CD4-positive, alpha-beta T cell treated with Interleukin-6 at 100 ng/mL for 8 hours (primary cell): ENCODE measurements at places on chromosomes 1 and 21.
A peak's percentile ranks its signal among the peaks of the same experiment; 100 is the strongest.

DNA sequence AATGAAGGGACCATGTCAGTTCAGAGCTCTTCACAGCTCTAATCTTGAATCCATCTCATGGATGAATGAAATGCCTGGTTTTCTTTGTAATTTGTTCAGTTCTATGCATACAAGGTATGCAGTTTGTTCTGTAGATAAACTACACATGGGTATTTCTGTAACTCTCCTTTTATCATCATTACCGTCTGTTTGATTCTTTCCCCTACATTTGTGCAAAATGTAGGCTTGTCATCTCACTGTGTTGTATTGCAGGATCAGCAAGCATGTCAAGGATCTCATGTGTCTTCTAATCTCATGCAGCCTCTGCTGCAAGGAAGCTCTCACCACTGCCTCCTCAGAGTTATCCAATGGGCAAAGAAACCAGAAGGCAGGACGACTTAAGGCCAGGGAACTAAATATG is 79.3 kb downstream of the OLFML2B start:
- DNase-seq: no peak

DNA sequence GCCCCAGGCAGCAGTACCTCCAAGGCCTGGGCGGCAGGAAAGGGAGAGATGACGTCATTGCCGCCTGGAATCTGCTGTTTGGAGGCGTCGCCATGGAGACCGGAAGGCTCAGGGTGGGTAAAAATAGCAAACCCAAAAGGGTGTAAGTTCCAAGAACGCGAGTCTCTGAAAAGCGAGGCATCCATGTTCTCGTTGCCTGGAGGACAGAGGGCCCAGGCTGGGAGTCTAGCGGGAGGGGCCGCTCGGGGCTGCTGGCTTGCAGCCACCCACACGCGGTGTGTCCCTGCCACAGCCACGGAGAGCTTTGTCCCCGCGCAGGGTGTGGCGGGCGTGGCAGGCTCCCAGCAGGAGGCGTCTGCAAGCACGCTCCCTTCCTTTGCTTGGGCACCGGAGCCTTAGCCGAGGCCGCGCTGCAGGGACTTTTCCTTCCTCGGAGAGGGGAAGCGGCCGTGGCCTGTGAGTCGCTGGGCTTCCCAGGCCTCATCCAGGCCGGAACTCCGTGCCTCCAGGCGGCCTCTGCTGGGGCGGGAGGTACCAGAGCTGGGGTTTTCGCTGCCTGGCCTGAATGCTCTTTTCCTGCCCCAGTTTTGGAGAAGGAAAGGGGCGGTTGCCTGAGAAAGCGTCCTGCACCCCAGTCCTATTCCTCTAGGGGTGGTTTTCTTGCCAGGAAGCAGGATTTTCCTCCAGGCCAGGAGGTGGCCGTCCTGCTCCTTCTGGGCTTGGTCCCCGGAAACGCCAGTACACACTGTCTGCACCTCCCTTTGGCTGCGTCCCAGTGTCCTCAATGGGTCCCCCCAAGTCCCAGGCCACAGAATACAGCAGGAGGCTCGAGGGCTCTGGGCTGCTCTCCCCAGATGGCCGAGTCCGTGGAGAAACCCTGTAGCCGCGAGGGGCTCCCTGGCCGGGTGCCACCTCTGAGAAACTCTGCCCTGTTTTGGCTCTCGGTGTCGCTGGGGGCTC is 15.3 kb upstream of the SKI start:
- DNase-seq: peak; percentile 60

DNA sequence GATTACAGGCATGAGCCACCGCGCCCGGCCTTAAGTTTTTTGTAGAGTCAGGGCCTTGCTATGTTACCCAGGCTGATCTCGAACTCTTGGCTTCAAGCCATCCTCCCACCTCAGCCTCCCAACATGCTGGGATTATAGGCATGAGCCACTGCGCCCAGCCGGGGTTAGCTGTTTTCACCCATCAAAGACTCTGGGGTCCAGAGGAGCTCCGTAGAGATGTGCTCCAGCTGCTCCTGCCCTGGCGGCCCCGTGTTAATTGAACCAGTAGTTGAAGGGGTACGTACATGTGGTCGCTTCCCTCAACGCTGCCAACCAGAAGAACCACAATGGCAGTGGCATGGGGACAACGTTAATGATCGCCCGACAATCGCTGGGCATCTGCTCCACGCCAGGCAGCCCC is 72.0 kb downstream of the NPHP4 start:
- DNase-seq: no peak

DNA sequence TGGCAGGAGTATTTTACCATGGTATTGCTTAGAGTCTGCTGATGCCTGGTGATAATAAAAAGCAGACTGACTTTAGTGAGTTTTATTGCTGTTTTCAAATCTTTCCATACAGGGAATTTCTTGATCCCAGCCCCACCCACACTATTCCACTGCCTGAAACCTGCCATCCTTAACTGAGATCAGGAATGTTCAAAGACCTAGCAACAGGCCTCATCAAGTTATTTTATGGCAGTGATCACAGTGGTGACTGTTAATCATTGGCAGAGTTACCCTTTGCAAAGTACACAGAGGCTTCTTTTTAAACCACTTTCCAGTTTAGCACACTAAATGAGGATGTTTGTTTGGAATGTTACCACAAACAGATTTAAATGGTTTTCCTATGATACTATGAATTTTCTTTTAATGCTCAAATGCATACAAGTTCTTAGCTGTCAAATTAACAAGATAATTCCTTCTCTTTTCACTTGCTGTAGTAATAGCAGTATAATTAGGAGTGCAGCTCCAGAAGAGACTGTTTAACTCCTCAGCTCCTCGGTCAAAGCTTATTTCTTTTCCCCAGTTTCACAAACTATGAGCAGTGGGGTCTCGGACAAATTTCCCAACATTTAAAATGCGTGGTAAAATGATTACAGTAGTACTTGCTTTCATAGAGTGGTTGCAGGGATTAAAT is 69.9 kb upstream of the USP25 start:
- DNase-seq: no peak

DNA sequence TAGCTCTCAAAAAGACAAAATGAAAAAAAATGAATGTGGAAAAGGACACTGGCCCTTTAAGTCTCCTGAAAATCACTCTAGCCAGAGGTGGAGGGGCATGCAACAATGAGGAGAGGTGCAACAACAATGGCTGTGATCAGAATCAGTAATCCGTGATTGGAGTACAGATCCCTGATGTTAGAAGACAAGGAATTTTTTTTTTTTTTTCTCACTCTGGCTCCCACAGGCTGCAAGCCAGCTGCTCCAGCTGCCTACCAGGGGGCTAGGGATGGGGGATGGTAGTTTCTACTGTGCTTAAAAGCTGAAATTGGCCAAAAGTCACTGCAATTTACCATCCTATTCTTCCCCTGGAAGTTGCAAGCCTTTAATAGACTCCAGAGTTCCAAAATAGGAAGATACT is 54.5 kb downstream of the STYXL2 start:
- DNase-seq: no peak

DNA sequence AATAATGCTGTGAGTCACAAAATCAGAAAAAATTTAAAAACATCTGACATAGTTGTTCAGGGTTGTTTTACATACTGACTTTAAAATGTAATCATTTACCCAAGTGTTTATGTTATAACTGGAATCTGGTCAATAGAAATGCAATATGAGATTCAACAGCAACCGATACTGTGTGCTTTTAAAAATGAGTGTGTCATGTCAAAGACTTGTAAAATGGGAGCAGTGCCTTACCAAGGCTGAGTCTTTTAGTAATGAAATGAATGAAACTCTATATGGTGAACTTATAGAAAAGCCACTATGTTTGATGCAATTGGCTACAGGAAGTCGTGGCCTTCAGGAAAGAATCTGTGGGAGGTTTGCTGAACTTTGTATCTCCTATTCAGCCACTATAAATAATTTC is 570.2 kb downstream of the DPYD start:
- DNase-seq: no peak

GRCh38 chr1:95671098-95671497 is 437.1 kb downstream of the RWDD3 start:
- DNase-seq: no peak

GRCh38 chr1:39761557-39762260 is 9.4 kb downstream of the OXCT2 start:
- DNase-seq: no peak

- no peak for DNase-seq
Measured at GRCh38 chr1:111161843-111162487, 21.9 kb downstream of the CEPT1 start.

GRCh38 chr1:110150330-110151174 is at the start of gene SLC6A17:
Gene SLC6A17 (plus strand): TSS chr1:110150494. CDS start chr1:110166930, 16,436 bp downstream.
- no peak for DNase-seq

DNA sequence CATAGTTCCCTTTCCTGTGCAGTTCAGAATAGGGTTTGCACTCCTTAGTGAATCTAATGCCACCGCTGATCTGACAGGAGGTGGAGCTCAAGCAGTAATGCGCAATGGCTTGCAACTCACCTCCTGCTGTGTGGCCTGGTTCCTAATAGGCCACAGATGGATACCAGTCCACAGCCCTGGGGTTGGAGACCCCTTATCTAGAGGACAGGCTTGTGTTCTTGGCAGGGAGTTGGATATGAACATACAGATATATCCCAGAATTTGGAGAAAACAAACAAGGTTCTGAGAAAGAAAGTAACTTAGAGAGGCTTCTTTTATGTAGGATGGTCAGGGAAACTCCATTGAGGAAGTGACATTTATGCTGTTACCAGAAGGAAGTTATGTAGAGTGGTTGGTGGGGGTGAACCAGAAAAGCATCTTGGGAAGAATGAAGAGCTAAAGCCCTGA is 5.1 kb upstream of the PTPRC start:
- DNase-seq: no peak

- no peak for DNase-seq
Measured at GRCh38 chr1:89758156-89758555, 62.7 kb upstream of the LRRC8D start.

- DNase-seq: no peak
Measured at GRCh38 chr1:14261395-14261794, 337.1 kb upstream of the KAZN start.

DNA sequence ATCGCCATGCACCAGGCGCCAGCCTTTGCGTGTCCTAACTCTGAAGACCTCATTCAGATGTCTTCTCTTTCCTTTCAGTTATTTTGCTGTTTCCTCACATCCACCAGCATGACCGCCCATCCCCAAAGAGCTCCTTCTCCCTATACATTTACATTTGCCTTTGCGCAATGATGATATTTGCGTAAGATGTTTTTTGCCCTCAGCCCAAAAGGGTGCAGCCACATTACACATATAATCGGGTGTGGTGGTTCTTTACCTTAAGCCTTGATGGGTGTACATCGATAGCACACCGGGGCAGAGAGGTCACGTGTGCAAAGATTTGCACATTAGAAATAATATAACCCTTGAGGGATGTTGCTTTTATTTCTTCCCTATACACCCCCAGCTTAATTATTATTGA is 192.8 kb downstream of the HUNK start:
- no peak for DNase-seq

DNA sequence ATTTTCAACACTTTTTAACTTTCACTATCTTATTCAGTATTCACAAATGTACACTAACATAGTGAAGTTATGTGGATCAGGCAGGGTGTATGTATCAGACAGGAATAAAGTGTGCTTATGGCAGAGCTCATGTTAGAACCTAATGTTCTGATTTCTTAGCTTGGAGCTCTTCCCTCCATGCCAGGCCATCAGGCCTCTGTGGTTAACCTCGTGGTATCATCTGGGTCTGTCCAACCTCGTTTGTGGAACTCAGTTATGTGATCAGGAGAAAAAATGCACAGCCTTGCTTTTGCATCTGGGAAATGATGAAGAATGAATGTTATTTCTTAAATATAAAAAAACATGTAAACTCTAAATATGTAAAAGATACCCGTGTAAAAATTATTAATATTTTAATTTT is 86.9 kb downstream of the MPZL1 start:
- no peak for DNase-seq

DNA sequence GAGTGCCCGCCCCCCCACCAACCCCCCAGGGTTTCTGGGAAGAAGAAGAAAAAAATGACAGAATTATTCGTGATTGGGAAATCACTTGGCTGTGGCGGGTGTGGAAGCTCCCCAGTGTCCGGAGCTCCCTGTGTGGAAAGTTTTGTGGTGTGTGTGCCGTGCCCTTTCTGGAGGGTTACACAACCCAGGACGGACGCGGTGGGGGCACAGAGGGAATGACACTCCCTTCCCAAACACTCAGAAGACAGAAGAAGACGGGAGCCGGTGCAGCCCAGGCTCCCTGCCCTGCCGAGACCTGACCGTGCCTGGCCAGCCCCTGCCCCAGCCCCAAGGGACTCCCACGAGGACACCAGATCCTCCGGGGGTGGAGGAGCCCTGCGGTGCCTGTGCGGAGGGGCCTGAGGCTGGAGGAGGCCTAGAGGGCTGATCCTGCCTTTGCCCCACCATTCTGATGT is 33.0 kb upstream of the ADARB1 start:
- DNase-seq: no peak

DNA sequence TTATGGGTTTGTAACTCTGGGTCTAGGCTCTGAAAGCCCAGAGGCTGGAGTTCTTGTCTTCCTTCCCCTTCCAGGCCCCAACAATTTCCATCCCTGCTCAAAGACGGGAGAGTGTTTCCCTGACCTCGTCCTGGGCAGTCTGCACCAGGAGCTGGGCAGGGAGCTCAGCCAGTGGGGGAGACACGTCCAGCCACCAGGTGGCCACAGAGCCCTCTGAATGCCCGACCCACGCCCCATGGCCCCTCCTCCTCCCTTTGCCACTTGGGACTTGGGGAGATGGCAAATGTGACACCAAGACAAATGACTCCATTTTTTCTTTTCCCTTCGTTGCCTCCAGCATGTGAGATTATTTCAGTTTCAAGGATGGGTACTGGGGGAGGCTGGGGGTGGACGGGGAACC is 159.9 kb upstream of the AJAP1 start:
- DNase-seq: no peak

DNA sequence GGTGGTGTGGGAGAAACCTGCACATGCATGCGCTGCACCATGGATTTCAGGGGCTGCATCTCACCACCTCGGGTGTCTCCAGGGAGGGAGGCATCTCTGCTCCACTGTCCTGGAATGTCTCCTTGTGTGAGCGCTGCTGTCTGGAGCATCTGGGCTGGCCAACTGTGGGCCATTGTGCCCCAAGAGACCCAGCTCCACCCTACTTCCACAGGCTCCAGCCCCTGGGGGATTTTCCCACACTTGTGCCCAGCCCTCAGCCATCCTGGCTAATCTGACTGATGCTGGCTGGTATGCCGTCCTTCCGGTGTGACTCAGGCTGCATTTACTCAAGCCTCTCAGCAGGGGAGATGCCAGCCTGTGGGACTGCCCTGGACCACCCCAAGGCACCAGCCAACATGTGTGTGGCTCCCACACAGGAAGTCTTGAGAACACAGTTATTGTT is 62.0 kb downstream of the TRIM11 start:
- DNase-seq: no peak
